ENCODE measurements at places on chromosomes 2 and 18.

DNA sequence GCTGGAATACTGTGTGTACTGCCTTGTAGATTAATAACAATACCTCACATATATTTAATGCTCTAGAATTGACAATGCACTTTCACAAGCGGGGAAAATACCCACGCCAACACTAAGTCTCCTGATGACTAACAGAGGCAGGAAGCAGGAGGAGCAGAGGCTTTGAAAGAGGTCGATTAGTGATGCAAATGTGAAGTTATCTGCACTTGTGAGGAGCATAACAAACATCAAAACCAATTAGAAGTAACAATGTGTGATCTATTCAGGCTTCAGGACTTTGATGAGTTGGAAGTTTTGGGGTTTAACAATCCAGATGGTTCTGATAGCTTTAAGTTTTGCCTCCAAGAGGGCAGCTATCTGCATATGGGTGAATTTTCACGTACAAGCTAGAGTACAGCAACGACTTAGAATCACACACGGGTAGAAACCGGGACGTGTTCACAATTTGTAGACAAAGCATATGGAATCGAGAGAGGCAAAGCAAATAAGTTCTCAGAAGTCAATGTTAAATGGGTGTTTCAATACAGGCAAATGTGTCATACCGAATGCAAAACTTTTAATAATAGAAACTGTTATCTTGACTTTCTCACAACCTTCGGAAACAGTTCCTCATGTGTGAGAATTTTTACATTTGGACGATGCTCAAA lies 114.5 kb downstream of the METTL8 start:
- peak; percentile 10 for DNase-seq

DNA sequence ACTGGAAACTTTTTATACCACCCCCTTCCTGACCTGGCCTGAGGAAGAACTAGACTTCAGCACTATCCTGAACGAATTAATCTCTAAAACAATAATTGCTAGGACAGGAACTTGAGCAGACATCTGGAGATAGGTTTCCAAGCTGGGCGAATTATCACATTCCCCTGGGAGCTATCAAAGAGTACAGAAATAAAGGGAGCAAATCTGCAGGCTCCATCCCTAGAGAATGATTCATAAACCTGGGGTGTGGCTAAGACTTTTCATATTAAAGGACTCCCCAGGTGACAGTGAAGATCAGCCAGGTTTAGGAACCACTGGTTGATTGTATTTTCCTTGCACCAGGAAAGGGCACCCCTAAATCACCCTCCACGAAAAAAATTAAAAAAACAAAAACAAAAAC lies 105.6 kb upstream of the NOL4 start:
- DNase-seq: no peak

- DNase-seq: no peak
Observed at GRCh38 chr18:58177896-58178470, 134.0 kb downstream of the NEDD4L start.

DNA sequence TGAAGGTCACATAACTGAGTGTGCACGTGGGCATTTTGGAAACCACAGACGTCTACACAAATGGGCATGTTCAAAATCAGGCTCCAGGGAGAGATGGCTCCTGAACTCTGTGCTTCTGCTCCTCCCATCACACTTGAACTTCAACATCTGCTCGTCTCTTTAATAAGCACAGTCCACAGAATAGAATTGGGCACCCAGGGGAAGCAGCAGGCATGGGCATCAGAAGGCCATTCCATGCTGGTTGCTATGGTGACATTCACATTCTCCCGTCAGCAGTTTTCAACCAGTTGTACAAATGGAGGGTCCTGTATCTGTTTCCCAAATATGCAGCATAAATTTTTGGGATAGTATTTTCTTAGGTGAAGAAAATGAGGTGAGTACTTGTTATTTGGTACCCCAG lies 183.7 kb upstream of the COPS8 start:
- no peak for DNase-seq

DNA sequence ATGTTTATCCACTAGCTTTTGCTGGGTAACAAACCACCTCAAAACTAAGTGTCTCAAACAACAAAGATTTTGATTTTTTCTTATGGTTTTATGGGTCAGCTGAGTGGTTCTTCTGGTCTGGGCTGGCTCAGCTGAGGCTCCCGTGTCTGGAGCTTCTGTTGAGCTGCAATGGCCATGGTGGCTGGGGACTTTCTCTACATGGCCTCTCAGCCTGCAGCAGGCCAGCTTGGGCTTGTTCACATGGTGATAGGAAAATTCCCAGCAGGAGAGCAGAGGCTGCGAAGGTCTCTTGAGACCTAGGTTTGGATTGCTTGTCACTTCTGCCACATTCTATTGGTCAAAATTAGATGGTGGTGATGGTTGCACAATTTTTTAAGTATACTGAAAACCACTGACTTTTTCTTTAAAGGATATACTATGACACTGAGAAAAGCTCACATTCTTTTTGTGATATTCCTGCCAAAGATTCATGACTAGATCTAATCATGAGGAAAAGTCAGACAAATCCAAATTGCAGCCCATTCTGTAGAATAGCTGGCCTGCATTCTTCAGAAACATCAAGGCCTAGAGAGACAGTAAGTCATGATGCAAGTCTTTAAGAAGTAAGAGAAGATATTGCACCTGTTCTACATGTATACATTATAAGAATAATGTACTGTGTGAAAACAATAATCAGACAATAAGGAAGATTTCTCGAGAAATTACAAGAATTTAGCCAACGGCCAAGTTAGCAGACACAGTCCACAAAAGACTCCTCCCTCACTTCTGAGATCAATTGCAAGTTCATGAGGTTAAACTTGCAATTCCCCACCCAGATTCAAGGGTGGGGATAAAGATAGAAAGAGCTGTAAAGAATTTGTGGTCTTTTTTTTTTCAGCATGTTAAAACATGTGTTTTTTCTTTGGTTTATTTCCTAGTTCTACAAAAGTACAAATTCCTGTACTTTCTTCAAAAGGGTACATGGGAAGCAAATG lies 35.0 kb upstream of the IL1R2 start:
- no peak for DNase-seq

DNA sequence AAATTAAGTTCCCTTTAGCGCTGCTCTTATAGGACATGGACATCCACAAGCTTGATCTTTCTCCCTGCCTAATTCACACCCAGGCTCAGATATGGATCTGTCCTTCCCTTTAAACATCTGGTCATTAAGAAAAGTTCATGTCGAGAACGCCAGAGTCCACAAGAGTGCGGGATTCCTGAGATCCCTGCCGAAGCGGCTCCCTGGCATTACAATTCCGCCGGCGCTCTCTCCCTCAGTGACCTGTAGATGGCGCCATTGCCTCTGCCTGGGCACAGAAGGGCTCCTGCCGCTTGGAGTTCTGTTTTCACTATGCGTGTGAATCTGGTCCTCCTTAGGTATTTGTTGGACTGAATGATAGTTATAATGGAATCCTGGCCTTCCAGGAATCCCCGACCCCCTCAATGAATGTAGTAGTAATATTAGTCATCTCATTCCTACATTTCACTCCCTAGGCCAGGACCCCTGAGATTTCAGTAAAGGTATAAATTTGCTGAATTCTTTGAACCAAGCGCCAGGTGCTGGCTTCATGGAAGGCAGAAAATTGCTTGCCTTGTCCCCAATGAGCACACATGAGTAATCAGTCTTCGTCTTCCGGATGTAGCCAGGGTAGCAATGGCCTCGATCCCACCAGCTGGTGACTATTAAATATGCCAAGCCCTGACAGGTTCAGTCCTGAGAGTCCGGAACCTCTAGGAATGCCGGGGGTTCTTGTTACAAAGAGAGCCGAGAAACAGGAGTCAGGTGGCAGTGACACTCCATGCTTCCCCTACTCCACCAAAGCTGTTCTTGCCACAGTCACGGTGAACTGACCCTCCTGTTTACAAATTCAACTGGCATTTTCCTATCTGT lies 26.4 kb upstream of the CD207 start:
- peak; percentile 41 for DNase-seq

DNA sequence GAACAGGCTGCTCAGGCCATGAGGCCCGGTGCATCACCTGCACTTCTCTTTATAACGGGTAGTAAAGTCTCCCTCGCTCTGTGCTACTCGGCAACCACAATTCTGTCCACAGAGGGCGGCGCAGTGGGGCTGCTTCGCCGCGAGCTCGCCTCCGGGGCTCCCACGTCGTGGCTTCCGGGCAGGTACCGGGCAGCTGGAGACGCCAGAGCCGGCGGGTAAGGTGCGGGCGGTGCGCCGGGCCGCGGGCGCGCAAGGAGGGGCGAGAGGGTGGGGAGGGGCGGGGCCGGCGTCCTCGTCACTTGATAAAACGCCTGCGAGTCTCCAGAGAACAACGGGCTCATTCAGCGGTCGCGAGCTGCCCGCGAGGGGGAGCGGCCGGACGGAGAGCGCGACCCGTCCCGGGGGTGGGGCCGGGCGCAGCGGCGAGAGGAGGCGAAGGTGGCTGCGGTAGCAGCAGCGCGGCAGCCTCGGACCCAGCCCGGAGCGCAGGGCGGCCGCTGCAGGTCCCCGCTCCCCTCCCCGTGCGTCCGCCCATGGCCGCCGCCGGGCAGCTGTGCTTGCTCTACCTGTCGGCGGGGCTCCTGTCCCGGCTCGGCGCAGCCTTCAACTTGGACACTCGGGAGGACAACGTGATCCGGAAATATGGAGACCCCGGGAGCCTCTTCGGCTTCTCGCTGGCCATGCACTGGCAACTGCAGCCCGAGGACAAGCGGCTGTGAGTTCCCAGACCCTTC lies at the start of gene ITGA6:
TSS of gene ITGA6 (plus strand) at position 331 of the 734 bp plus-strand sequence.
- peak; percentile 58 for DNase-seq

GRCh38 chr2:232134939-232135338 lies 173.4 kb downstream of the DIS3L2 start:
- DNase-seq: no peak

- no peak for DNase-seq
Observed at GRCh38 chr2:133600266-133600928, 32.1 kb upstream of the NCKAP5 start.

DNA sequence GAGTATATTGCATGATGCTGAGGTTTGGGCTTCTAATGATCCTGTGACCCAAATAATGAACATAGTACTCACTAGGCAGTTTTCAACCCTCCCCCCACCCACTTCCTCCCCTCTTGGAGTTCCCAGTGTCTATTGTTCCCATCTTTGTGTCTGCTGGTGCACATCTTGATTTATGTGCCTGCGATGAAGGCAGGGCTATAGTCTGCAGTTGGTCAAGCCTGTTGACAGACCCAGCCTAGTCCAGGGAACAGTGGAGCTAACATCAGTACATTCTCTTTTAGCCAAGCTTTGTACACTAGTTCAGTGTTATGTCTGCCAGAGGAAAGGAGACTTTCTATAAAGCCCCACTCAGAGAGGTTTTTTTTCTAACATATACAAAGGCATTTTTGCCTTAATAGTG lies 287.6 kb downstream of the CPS1 start:
- no peak for DNase-seq

GRCh38 chr2:99520813-99521212 lies 31.0 kb upstream of the REV1 start:
- no peak for DNase-seq

DNA sequence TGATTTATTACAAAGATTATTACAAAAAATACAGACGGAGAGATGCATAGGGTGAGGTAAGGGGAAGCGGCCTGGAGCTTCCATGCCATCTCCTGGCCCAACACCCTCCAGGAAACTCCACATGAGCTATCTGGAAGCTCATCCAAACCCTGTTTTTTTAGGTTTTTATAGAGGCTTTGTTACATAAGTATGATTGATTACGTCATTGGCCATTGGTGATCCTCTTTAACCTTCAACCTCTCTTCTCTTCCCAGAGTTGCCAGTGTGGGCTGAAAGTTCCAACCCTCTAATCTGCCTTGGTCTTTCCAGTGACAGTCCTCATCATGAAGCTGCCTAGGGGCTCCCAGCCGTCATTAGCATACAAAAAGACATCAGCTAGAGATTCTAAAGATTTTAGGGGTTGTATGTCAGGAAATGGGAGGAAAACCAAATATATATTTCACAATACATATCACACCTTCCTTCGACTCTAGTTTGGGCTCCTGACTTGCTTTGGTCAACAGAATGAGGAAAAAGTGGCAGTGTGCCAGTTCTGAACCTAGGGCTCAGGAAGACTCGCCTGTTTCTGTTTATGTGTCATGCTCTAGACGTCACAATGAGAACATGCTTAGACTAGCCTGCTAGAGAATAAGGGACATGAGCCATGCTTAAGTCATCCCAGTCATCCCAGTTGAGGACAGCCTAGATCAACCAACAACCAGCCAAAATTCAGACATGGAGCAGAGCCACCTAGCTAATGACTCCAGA lies 54.1 kb downstream of the ETAA1 start:
- no peak for DNase-seq

- DNase-seq: no peak
Observed at GRCh38 chr2:6352906-6353515, 512.7 kb downstream of the CMPK2 start.

DNA sequence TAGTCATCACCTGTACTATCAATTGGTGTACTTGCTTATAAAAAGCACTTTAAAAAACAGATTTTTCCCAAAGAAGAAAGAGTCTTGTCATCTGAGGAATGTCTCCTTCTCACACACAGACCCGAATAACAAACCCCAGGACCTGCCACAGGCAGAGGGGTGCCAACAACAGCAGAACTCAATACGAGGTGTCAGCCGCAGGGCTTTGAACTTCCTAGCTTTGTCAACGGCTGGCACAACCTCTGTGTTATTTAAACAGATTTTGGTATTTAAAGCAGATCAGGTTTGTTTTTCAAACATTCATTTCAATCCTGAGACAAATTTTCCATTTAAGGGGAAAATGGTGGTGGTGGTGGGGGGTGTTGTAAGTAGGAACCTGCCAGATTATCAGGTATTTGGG lies 138.4 kb upstream of the RIOK3 start:
- DNase-seq: no peak

DNA sequence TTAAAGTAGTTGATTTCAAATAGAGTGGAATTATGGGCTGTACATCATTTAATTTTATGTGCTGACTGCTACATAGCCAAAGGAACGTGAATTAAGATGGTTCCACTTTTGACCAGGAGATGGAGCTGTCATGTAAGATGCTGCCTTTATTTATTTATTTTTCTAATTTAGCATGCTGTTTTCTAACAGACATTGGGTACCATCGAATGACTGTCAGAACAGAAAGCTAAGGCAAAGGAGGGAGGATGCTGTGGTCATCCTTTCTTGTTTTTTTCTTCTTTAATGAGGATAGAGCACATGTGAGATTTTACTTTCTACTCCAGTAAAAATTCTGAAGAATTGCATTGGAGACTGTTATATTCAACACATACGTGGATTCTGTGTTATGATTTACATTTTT lies at the start of gene SCN2A:
TSS of gene SCN2A (plus strand) at position 185 of the 400 bp plus-strand sequence. CDS start 56,410 bp downstream, outside the sequence.
- DNase-seq: no peak

DNA sequence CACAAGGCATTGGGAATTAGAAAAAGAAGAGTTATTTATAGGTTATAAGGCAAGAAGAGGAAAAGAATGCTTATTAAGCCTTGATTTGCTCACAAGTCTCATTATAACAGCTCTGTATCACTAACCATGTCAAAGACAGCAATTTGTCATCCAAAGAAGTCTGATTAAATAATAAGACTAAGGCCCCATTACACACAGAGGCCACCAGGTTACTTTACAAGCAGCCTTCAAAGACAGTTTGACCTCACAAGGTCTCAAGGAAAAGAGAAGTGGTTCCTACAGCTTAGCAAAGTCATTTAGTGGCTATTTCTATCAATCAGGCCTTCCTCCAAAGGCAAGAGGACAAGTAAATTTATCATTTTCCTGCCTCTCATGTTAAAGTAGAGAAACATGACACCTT lies 188.5 kb downstream of the MBD2 start:
- no peak for DNase-seq

GRCh38 chr2:164523009-164523408 lies 98.3 kb downstream of the GRB14 start:
- no peak for DNase-seq

- DNase-seq: no peak
Observed at GRCh38 chr2:196712867-196713266, 73.4 kb downstream of the CCDC150 start.
